Neuronal stem cell (in vitro differentiated cells): ENCODE measurements at places on chromosomes 12 and 14.

DNA sequence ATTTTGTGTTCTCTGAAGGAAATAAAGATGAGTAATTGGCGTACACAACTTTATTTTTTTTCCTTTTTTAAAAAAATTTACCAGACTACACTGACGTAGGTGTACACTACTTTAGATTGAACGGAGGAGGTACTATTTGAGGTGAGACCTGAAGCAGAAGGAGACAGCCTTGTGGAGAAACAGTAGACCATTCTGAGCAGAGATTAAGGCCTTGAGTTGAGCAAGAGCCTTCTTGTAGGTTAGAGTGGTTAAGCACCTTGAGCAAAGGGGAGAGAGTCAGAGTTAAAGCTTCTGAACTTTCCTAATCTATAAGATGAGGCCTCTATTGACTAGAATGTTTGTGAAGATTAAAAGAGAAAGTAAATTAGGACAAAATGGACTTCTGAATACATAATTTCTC is 2.5 kb downstream of the LEMD3 start:
- DNase-seq: no peak

DNA sequence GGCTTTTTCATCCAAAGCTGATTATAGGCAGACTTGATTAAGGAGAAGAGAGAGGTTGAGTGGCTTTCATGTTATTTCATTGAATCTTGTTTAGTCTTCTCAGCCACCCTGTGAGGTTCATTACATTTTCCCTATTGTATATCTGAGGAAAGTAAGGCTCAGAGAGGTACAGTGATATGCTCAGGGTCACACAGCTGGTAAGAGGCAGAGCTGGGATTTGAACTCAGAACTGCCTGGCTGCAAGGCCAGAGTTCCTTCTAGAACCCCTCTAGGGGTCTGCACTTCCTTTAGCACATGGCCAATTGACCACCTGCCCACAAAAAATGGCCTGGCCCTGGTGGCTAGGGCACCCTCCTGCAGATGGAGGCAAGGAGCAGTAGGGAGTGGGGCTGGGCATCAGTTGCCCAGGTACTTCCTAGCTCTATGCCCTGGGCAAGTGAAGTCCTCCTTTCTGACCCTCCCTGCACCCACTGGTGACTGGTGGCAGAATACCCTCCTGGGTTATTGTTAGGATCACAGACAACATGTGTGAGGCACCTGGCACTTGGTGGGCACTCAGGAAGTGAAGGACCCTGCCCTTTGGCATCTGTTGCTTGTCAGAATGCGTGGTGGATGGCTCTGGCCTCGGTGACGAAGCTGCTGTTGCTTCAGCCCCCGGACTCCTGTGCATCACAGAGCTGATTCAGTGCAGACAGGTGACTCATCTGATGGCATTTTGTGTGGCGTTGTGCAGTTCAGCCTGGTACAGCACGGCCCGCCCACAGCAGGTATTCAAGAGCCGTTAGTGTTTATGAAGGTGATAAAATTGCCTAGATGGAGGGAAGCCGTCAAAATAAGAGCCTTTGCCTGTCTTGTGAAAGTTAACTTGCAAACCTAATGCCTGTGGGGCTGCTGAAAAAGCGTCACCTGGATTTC is 115.8 kb downstream of the SLC25A47 start:
- no peak for DNase-seq

DNA sequence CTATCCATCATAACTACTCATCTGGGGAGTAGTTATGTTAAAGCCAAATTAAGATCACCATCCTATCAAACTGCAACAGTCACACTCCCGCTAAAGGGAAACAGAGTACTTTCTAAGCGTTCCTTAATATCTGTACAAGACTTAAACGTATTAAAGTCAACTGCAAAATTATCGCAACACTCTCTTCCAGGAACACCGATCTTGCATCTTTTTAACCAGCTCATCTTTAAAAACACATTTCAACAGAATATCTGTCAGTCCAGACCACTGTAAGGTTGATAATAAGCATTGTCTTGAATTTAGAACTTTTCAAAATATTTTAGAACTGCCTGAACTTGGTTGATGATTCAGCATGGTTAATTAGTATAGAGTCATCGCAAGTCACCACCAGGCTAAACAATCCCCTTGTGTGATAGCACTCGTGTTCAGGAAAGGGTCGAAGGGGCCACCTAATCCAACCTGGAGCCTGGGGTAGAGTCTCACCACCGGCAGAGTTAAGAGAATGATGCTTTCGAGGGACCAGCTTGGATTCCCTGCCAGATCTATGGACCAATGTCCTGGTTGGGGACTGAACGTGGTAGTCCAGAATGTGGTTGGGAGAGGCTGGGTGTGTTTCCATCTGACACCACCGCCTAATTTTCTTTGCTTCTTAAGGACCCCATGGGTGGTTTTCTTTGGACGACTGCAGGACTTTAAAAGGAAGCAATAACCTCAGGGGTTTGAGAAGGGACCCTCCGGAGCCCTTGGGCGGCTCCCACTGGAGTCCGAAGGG is 890 bp downstream of the SPTLC2 start:
- peak; percentile 9 for DNase-seq

DNA sequence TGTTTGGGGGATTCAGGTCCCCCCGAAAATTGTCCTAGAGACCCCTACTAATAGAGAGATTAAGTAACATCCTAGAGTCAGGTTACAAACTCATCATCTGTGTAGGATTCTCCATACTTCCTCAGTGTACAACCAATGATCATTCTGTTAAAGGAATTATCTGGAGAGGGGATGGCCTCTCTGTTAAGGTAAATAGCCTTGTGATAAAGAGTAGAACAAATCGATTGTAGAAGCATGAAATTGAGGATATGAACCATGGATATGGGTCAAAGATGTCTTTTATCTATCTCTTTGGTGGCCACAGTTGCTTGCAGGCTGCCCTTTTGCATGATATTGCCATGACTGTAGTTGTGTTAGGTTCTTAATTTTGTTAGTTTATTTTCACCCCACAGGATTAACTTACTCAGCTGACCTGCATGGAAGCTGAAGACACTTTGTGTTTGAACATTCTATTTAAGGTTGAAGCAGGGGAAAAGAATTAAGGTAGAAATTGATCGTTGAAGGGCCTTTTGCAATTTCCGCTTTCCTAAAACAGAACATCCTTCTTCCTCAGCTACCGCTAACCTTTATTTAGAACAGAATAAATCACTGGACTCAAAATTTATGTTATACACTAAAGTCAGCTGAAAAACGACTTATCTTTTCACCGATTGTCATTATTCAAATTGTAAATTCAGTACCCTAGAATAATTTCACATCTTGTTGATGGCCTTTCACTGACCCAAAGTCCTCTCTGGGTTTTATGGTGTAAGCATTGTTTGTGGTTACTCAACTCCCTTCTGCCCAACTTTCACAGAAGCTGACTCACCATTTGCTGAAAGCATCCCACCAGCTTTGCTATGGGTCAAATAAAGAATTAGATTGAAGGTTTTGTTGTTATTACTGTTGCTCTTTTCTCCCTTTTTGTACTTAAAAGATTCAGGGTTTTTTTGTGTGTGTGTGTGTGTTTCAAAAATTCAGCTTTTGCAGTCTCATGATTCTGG is 52.3 kb downstream of the IRAK3 start:
- DNase-seq: no peak
